ENCODE measurements at places on chromosomes 11 and 22.

GRCh38 chr11:85089654-85090053 is 537.5 kb downstream of the DLG2 start:
- DNase-seq, result no peak

DNA sequence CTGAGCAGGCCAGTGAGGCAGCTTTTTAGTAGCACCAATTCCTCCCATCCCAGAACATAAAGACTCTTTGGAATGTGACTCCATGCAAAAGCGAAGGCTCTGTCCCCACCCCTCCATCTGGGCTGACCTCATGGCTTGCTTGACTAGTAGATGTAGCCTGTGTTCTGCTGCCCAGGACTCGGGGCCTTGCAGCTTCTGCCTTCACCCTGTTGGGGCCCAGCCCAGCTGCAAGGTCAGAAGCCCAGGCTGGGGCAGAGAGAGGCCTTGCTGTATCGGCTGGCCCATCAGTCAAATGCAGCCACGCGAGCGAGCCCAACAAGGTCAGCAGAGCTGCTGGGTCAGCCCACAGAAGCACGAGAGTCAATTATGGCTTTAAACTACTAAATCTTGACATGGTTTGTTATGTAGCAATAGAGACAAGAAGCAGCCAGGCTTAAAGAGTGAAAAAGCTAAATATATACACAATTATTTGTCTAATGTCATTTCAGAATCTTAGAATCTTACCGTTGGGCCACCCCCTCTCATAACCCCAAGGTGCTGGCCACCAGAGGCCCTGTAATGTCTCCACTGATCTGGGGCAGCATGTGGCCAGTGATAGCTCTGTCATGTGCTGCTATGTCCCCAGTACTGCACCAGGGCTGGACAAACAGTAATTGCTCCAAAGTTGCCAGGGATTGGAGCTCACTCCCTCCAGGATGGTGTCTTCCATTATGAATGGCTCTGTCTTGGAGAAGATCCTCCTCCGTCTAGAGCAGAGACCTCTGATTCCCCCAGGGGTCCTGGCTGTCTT is 10.4 kb upstream of the WNT11 start:
- DNase-seq, result no peak

DNA sequence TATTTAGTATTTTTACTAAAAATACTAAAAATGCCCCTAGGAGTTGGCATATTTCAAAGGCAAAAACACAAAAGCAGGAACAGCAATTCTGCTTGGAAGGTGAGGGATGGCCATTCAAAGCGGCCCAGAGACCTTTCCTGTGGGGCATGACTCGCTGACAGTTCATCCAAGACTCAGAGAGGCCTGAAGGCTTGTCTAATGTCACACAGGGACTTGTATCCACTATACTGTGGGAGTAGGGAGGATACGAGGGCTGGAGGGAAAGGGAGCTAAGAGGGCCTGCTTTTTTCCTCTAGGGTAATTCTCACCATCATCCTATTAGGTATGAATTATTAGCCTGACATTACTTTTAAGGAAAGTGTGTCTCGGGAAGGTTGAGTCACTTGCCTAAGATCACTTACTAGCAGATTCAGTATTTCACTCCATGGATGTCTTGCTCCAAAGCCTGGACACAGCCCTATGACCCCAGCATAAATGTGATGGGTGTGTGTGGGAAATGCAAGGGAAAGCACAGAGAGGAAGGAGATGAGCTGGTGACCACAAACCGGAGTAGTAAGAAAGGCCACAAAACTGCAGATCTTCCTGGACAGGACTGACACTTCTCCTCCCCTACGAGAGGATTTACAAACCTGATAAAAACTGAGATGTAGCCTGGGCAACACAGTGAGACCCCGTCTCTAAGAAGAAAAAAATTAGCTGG is 16.7 kb upstream of the UCP3 start:
- DNase-seq, result no peak

DNA sequence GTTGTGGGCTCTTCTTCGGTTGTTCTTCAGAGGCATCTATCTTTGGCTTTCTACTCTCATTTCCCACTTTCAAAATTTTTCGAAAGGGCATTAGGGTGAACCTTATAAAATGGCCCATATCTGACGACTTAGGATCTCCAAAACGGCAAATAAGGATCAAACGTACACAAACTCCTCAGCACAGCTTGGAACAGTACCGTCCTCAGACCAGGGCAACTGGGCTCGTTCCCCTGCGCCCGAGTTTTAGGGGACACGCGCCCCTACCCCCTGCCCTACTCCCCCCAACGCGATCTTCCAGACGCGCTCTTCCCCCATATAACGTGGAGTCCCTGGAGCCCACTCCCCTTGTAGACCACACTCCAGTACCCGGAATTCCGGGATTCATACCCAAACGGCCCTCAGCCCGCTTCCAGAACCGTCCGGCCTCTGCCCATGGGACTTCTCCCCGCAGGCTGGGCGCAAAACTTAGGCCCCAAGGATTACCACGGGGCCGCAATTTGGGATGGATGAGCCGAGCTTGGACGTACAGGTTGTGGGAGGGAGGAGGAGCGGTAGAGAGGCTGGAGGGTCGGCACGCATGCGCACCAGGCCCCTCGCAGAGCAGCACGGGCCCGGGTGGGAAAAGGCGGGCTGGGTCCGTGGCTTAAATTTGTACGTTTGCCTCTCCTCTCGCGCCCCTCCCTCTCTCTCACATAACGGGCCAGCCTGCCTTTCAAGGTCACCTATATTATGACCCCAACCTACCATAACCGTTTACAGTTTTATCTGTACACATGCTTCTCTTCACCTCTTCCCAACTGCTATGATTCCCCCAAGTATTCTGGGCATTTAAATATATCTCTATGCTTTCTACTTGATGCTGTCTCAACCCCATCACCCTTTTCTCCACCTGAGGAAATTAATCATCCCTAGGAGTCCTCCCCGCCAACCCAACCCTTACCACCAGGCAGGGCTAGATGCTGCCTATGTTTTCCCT is 3.4 kb downstream of the CCDC89 start:
- DNase-seq, result peak; percentile 54

DNA sequence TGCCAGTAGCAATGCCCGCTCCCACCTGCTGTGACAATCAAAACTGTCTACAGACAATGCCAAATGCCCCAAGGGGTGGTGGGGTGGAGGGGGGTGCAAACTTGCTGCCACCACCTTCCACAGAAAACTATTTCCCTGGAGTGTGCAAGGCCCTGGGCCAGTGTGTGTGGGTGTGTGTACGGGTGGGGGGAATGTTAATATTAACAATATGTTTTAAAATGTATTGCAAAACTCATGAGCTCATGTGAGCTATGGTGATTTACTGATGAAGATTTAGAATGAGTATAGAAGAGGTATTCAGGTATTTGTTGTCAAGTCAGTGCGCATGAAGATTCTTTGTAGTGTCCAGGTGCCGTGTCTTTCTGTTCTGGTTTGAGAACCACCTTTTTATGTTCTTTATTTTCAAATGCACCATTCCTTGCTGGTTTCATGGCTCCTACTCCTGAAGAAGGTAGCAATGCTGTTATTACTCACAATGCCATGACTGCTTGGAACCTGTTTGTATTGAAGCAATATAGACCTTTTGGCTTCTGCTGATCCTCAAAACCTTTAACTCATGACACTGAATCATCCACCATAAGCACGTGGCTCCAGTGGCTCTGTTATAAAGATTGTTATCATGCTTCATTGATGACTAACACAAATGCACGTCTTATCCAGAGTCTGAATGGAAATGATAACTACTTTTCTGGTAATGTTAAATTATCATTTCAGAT is 29.9 kb upstream of the AQP11 start:
- DNase-seq, result no peak

- no peak for DNase-seq
Measured at GRCh38 chr11:28798286-28798685, 690.1 kb downstream of the METTL15 start.

GRCh38 chr11:4195909-4196308 is 101.3 kb downstream of the RRM1 start:
- no peak for DNase-seq

DNA sequence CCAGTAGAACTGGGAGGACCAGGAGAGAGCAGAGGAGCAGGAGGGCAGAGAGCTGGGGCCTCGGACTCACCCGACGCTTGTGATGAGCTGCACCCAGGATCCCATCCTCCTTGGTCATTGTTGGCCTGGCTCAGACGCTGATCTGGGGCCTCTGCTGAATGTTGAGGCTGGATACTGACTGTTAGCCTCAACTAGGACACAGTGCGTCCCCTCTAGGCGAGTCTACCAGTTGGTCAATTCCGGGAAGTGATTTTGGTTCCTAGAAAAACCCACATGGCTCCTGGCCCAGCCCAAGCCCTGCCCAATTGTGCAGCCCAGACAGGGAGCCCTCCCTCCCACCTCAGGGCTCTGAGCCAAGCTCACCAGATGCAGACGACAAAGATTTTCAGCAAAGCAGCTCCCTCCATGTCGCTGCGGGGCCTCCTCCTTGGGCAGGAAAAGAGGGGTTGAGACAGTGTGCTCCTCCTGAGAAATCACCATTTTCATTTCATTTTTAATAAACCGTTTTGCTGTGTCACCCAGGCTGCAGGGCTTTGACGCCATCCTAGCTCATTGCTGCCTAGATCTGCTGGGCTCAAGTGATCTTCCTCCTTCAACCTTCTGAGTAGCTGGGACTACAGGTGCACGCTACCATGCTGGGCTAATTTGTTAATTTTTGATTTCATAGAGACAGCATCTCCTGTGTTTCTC is at the start of gene APOL4:
Gene APOL4, minus strand, starts transcription at position 180 of the 690 bp plus-strand sequence. Its CDS starts 75 bp downstream, at position 105.
- DNase-seq, result no peak

GRCh38 chr22:27823221-27823620 is 21.7 kb upstream of the MN1 start:
- no peak for DNase-seq

GRCh38 chr11:57407010-57407920 is 16.8 kb upstream of the PRG2 start:
- DNase-seq, result no peak

DNA sequence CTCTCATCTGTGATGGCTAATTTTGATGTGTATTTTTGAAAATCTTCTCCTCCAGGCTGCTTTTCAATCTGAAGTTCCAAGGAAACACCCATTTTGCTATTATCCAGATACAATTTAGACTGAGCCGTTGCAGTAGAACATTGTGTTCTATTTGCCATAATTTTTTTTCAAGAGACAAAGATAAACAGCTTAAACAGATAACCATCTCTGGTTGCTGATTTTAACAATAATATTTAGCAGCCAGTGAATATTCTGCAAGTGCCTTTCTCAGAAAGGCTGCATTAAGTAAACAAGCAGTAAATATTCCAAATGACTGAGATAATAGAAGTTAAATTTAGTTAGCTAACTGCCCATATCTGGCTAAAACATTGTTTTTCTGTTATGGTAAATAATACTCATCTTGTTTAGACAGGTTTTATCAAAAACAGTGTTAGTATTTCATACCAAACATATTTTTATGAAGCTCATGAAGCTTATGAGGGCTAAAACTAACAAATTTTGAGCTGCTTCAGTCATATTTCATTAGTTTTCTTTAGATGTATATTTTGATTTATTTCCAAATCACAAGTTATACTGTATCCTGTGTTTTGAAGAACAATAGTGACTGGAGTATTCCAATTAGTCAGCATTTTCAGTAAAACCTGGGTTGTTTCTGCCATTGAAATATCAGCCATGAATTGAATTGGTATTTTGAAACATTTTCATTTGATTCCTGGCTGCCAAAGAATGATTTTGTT is 206.7 kb downstream of the SBF2 start:
- DNase-seq, result no peak

GRCh38 chr11:106986261-106986660 is 32.0 kb downstream of the GUCY1A2 start:
- no peak for DNase-seq

GRCh38 chr11:7977232-7977917 is 9.8 kb upstream of the EIF3F start:
- DNase-seq, result no peak

DNA sequence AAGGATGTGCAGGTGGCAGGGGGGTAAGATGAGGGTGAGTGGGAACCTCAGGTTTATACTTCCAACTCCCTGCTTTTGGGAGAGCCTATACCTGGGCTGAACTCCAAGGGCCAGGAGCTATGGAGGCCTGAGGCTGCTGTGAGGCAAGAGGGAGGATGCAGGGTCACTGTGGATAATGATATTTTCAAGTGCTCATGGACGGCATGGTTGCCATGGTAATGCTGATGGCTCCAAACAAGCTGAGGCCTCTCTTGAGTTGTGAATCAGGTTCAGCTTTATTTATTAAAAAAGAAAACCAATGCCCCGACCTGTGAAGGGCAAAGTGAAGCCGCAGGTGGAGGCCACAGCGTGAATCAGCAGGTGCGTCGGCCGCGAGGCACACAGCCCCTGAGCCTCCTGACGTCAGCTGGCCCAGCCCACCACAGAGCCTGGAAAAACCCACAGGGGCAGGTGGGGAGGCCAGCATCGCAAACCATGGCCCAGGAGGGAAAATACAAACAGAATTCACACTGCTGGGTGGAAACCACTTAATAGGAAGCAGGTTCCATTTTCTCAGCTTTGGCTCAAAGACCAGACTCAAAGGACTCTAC is 17.4 kb upstream of the CREB3L1 start:
- DNase-seq, result no peak

GRCh38 chr22:32801537-32802236 is at the start of gene TIMP3:
Gene TIMP3 (plus strand): TSS chr22:32801705. CDS start chr22:32802002, 297 bp downstream.
- no peak for DNase-seq

DNA sequence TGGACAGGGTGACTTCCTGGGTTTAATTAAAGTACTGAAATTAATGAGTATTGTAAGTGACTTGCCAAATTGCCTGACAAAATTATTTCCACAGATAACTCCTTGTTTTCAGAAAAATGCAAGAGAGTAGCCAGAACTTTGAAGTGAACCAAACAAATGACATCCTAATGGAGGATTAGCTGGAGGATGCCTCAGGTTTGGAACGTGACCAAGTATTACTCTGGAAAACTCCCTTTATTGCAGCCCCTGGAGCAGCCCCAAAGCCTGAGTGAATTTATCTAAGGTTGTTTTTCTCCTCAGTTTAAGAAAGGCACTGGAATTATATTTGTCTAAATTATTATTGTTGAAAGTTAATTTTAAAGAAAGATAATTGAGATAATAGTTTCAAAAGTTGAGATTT is 343.6 kb upstream of the MTNR1B start:
- no peak for DNase-seq

GRCh38 chr11:96865020-96865419 is 475.2 kb downstream of the JRKL start:
- no peak for DNase-seq

- DNase-seq, result peak; percentile 54
Measured at GRCh38 chr11:129695571-129696308, 119.9 kb upstream of the TMEM45B start.

- DNase-seq, result peak; percentile 60
Measured at GRCh38 chr11:66883016-66883965, 26.4 kb downstream of the LRFN4 start.

DNA sequence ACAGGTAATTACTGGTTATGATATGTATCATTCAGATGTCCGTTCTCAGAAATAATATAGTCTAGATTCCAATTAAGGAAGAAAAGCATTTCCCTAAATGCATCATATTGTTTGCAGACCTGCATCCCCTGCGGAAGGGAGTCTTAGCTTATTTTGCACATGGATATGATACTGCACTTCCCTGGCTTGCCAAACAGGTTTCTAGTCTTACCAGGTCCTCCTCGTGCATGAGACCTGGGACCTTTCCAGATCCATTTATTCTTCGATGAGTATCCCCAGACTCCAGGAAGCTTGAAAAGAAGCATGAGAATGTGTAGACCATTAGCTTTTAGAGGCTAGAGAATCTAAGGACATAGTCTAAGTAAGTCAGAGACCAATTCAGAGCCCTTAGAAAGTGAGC is 30.6 kb downstream of the CYB5R2 start:
- DNase-seq, result no peak

Data from activated T-cell treated with anti-CD3 and anti-CD28 coated beads for 1 hour (primary cell).